A549 treated with RU486 at 1 μM for 4 hours (cell line): ENCODE measurements at places on chromosomes 5 and 9. TPM values are rescaled to one million over a fixed set of nuclear protein-coding genes. Genes with fewer than 3 reads are reported as not detected.

KCNV2 gene
- total RNA-seq = not detected in 5 replicates

ENG gene
- 0.07 to 0.37 TPM (median 0.26 TPM) in 5 replicates for total RNA-seq

GDA gene
- 0.93 to 1.6 TPM (median 1.3 TPM) in 5 replicates for total RNA-seq

CFAP157 gene
- 0.05 to 0.08 TPM in 2 of 5 replicates, not detected in the others for total RNA-seq

GSN gene
- total RNA-seq = 42.9 to 49.0 TPM (median 44.3 TPM) in 5 replicates

C5orf52 gene
- not detected in 5 replicates for total RNA-seq
